RWPE2 (cell line): ENCODE measurements at places on chromosomes 5 and 9.

- no peak for DNase-seq
Measured at GRCh38 chr9:77162366-77162765, 15.0 kb upstream of the VPS13A start.

DNA sequence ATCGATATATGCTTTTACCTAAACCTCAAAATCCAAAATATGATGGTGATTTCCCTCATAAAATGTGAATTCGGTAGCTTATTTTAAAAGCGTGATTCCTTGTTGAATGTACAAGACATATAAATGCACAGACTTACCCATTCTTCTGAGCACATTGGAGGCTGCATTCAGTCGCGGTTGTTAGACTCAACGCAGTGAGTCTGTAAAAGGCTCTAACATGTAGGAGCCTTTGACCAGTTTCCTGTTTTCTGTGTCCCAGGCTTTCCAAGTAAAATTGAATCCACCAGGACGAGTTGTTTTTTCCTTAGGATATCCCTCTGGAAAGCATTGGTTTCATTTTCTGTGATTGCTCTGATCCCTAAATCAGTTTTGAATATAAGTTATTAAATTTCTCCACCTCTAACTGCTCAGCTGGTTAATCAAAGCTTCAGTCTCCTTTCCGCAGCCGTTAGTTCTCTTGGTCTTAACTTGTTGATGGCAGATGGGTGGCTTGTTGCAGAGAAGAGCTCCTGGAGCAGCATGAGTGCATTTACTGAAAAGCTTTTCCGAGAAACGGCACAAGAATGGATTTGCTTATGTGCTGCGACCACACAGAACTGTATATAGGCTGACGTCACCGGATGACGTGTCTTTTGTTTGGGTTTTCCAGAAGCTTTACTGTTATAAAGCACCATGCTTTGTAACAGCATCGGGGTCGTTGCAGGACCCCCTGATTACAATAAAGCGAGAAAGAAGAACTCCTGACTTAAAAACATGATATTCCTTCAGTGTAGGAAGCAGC lies at the start of gene LRRTM2:
Gene LRRTM2 (minus strand): TSS at position 565 of the 781 bp plus-strand sequence. CDS start 424 bp downstream, at position 141.
- DNase-seq = no peak

- peak; percentile 87 for DNase-seq
Measured at GRCh38 chr5:159826351-159827214, 89.7 kb upstream of the ADRA1B start.

GRCh38 chr5:1065891-1066650 lies 45.8 kb downstream of the SLC12A7 start:
- DNase-seq = no peak

DNA sequence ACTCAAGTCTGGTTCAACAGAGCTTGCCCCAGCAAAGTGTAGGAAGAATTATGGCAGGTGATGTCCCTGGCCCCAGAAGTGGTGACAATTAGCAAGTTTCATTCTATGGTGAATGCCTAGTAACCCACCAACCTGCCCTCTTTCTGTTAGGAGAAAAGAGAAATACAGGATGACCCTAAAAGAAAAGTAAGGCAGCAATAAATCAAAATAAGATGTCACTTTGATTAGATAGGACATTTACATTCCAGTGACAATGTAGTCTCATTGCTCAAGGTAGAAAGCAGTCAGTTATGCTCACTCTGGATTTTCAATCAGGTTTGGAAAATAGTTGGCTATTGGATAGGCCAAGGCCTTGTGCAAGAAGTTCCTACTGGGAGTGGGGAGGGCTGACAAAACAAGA lies 5.6 kb upstream of the HSPA9 start:
- no peak for DNase-seq

DNA sequence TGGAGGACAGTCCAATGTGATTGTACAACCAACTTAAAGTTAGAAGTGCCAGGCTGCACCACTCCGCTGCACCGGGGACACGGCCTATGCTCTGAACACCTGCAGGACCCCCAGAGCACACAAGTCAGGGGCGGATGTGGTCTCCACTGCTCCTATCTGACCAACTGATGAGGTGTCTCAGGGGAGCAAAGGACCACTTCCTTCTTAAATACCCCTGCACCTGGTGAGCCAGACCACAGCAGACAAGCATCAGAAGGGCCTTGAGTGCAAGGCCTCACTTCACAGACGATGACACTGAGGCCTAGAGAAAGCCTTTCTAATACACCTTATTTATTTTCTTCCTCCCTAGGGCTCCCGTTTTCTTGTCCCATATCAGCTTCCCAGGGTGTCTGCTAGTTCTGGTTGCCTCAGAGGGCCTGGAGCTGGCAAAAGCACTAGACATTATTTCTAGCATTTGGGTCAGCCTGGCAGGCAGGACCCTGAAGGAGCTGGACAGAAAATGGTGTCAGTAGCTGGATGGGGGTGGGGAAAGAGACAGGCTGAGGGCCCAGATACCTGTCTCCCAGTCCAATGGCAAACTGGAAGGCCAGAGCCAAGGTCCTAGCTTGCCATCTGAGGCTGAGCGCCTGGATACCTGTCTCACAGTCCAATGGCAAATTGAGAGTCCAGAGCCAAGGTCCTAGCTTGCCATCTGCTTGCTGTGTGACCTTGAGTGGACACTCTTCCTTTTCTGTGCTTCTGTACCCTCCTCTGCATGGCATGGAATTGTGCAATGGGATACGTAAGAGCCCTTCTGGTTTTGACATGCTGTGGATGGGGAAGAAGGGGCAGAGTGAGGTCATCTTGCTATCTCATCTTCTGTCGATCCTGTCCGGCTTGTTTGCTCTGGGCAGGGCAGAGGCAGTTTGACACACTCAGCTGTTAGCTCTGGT lies 9.0 kb downstream of the CCDC69 start:
- peak; percentile 50 for DNase-seq

GRCh38 chr5:25006237-25006636 lies 361.5 kb upstream of the CDH10 start:
- DNase-seq = no peak

GRCh38 chr9:91424403-91425176 lies 958 bp upstream of the NFIL3 start:
- peak; percentile 77 for DNase-seq

DNA sequence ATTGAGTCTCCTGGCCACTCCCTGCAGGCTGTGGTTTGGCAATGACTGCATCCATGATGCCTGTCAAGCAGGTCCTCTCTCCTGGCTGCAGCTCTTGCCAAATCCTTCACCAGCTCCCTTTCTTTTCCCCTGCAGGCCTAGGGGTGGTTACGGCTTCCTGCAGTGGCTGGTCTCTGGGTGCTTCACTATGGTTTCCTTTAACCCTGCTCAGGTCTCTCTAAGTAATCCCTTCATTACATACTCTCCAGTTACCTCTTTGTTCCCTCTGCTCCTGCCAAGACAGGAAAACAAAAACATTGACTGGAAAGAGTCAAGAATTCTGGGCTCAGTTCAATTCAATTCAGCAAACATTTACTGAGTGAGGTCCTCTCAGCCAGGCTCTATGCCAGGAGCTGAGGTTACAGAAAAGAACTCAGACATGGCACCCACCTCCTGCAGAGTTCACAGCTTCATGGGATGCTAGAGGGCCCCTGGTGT lies 19.8 kb upstream of the PTPN3 start:
- DNase-seq = no peak

DNA sequence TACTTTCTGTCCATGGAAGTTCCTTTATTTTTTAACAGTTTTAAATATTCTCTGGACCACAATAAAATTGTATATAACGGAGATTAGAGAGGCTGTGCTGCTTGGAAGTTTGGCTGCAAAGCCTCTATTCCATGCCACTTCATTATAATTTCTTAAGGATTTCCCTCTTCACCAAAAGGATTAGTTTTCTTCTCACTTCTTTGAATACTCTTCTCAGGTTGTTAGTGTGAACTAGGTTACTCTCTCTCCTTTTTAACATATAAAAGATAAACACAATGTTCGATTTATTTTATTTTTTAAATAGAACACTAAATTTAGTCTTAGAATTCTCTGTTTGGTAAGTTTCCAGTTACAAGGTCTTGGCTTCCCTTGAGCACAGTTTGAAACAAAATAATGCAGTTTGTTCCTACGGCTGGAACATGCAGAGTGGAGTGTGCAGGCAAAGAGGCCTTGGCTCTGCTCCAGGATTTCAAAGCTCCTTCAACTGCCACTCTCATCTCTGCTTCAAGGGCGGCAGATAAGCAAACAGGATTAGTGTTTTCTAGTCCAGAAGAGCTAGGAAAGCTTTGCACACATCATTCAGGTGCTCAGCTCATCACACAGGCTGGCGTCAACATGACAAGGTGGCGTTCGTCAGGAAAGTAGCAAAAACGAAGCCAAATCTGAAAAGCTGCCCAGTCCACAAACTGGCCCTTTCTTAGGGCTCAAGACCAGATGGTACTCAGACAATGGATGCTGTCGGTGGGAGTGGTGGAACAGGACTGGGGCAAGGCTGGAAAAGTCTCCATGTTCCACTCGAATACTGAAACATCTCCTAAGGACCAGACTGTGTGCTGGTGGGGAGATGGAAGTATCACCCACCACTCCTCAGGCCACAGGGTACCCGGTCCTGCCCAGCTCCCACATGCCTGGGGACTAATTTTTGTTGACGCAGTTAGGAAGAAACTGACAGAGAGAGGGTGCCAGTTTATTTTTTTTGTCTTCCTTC lies 286.6 kb downstream of the CRB2 start:
- DNase-seq = no peak

- DNase-seq = no peak
Measured at GRCh38 chr9:2413160-2413805, 208.3 kb upstream of the VLDLR start.

- peak; percentile 78 for DNase-seq
Measured at GRCh38 chr5:19531374-19531952, 456.5 kb downstream of the CDH18 start.

DNA sequence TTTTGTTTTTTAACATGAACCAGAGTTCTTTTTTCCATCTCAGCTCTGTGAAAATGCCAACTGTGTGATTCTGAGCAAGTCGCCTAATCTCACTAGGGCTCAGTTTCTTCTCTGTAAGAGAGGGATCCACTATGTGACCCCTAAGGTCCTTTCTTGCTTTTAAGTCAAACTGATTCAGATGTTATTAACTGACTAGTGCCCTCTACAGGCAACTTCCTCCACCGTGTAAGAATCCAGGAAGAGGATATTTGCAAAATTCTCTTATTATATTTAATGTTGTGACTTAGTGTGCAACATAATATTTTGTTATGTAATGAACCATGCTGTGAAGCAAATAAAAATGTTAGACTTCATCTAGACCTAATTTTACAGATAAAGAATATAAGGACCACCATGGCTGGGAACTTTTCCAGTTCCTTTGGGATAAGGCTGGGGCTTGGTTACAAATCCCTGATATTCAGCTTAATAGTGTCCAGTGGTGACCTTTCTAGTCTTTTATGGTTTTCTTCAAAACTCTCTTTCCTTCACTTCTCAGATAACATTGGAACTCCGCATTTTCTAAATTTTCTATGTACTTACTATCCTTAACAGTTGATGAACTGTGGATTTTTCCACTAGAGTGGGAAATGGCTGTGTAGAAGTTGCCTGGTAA lies 244.7 kb downstream of the PIK3R1 start:
- no peak for DNase-seq

GRCh38 chr5:55853818-55854217 lies 2.7 kb downstream of the IL31RA start:
- no peak for DNase-seq

GRCh38 chr9:93897075-93897970 lies 57.8 kb downstream of the BARX1 start:
- DNase-seq = no peak

GRCh38 chr5:37889612-37890317 lies 49.9 kb upstream of the GDNF start:
- DNase-seq = peak; percentile 89

- no peak for DNase-seq
Measured at GRCh38 chr5:14705556-14705955, 41.0 kb downstream of the OTULIN start.

GRCh38 chr9:36011379-36011778 lies 25.3 kb upstream of the RECK start:
- no peak for DNase-seq

- no peak for DNase-seq
Measured at GRCh38 chr9:133321411-133321935, 14.5 kb downstream of the SURF6 start.

DNA sequence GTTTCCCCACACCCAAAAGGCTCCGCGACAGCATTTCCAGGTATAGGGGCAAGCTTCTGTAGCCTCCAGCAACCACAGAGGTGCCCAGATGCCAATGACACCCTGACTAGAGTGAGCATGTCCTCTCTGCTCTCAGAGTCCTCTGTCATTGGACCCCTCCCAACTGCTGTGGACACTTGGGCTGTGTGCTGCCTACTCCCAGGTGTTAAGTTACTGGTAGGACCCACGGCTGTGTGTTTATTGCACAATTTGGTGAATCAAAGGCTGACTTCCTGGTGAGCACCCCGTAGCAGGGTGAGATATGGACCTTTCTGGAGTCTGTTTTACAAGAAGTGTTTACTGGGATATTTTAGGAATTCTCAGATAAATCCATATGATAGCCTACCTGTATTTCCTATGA lies 36.0 kb downstream of the SH3GL2 start:
- DNase-seq = no peak

DNA sequence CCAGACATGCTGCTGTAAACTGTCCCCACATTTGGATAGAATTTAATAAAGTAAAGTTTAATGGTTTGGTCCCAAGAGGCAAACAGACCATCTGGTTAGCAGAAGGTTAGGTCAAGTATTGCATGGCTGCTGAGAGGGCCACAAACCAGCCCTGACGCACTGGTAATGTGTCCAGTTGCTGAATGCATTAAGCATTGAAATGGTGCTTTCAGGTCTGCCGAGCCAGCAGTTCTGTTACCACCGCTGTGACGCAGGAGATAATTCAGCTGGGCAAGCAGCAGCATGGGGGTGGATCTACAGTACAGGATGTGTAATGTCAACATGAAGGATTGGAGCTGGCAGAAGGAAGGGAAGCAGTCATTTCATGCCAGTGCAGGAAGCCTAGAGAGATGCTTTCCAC lies 16.0 kb downstream of the ZNF462 start:
- DNase-seq = peak; percentile 86
